Stimulated activated CD8-positive, alpha-beta memory T cell treated with anti-CD3 and anti-CD28 coated beads, Interleukin-4, amount 100 ng/mL, for 1 hour (primary cell): ENCODE measurements at places on chromosomes 2 and 18.

GRCh38 chr2:65742977-65743376 lies 310.6 kb upstream of the SPRED2 start:
- DNase-seq, result no peak

- no peak for DNase-seq
These were observed 4.0 kb downstream of the DYSF start for GRCh38 chr2:71457123-71457915.

DNA sequence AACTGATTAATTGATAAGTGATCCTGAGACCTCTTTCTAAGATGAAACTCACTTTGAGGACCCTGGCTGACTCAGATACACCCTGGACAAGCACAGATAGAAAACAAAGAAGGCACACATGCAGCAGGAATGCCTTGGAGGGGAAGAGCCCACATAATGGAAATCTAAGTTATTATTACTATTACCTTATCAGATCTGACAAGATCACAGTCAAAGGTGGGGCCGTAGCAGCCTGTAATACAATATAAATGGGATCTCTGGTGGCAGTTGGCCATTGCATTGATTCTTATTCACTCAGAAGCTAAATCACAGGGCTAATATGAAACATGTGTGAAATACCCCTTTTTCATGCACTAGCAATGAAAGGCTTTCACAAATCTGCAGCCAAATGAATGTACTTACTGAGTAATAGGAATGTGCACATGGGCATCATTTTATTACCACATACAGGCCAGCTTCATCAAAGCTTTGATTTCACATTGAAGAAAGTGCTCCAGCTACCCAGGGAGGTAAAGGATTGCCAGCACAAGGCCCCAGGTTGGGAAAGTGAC lies 84.0 kb downstream of the ZBTB7C start:
- DNase-seq, result no peak

DNA sequence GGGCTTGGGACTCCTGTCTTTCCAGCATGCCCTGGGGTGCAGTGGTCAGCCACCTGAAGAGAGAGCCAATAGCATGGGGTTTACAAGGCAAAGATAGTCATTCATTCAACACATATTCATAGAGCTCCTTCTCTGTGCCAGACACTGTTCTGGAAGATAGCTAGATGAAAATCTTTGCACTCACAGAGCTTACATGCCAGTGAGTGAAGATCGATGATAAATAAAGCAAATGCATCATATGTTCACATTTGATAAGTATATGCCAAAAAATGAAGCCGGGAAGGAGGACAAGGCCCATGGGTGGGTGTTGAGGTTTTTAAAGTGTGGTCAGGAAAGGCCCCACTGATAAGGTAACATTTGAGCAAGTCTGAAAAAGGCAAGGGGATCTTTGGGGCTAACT lies 130.8 kb upstream of the CDCA7 start:
- no peak for DNase-seq

DNA sequence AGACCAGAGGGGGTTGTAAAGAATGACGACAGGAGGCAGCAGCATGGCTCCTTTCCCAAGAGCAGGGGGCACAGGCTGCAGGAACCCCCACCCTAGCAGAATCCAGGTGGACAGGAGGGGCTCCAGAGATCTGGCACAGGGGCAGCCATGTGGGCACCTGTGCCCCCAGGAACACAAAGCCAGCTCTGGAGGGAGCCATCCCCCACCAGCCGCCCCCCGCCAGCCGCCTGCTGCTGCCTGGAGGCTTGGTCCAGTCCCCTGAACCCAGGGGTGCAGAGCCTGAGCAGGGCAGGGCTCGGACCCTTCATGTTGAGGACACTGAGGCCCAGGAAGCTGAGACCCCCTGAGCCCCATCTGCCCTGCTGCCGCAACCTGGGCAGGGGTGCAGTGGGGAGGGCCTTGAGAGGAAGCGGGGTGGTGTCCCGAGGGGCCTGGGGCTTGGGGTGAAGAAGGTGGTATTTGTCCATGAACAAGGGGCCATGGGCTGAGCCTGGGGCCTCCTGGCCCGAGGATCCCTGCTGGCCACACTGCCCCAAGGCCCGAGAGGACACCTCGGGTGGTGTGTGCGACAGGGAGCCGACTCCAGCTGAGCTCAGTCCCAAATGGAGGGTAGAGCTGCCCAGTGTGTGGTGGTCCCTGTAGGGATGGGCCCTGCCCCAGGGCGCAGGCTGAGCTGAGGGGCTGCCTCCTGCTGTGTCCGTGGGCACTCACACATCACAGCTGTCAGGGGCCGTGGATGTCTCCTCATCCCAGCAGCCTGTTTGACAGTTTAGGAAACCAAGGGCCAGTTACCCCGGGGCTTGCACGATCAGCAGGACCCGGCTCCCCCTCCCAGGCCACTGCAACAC lies 39.8 kb upstream of the SNED1 start:
- no peak for DNase-seq

- no peak for DNase-seq
These were observed 90.8 kb downstream of the NFATC1 start for GRCh38 chr18:79486356-79487182.

DNA sequence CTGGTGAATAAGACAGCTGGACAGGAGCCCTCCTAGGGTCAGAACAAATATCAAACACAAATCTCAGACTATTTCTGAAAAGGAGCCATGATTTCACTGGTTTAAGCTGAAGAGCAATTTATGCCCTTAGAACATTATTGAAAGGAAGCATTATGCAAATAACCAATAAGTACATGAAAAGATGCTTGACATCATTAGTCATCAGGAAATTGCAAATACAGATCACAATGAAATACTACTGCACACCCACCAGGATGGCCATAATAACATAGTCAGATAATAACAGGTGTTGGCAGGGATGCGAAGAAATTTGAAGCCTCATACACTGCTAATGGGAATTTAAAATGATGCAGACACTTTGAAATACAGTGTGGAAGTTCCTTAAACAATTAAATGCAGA lies 176.4 kb upstream of the RAB6C start:
- no peak for DNase-seq

DNA sequence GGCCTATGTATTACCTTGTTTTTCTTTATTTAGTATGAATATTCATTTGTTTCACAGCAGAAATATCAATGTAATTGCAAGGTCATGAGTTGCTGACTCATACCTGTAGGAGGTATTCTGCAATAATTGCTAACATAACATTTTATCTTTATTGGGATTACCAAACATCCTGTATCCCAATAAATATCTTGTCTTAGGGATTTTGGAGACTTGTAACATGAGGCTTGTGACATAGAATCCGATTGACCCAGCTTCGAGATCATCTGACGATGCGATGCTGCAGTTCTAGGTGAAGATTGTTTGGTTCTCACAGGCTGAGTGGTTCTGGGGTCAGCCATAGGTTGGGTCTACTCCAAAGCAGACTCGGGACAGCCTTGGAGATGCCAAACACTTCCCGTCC lies 133.4 kb upstream of the RND3 start:
- DNase-seq, result no peak
